ENCODE measurements at places on chromosomes 12 and 14.

- no peaks in the 10 kb centered on the region for H3K4me1 ChIP-seq
- no peak overlapping the region for H3K27ac ChIP-seq
- H3K36me3 ChIP-seq: no peaks in the 10 kb centered on the region
- no peak for DNase-seq
- no peak overlapping the region for H3K4me3 ChIP-seq
These were observed 103.9 kb downstream of the ALG10 start for GRCh38 chr12:34126239-34126641.

- no peak overlapping the region for H3K27ac ChIP-seq
- H3K4me3 ChIP-seq: no peak overlapping the region
- H3K4me1 ChIP-seq: no peaks in the 10 kb centered on the region
- no peaks in the 10 kb centered on the region for H3K36me3 ChIP-seq
- no peak for DNase-seq
These were observed 7.4 kb upstream of the HOXC11 start for GRCh38 chr12:53965281-53966084.

- peaks cover 22% of the 10 kb centered on the region for H3K27me3 ChIP-seq
- H3K4me1 ChIP-seq: no peaks in the 10 kb centered on the region
- no peaks in the 10 kb centered on the region for H3K36me3 ChIP-seq
- no peak overlapping the region for H3K27ac ChIP-seq
These were observed 4.2 kb upstream of the SLC8A3 start for GRCh38 chr14:70192915-70193314.

DNA sequence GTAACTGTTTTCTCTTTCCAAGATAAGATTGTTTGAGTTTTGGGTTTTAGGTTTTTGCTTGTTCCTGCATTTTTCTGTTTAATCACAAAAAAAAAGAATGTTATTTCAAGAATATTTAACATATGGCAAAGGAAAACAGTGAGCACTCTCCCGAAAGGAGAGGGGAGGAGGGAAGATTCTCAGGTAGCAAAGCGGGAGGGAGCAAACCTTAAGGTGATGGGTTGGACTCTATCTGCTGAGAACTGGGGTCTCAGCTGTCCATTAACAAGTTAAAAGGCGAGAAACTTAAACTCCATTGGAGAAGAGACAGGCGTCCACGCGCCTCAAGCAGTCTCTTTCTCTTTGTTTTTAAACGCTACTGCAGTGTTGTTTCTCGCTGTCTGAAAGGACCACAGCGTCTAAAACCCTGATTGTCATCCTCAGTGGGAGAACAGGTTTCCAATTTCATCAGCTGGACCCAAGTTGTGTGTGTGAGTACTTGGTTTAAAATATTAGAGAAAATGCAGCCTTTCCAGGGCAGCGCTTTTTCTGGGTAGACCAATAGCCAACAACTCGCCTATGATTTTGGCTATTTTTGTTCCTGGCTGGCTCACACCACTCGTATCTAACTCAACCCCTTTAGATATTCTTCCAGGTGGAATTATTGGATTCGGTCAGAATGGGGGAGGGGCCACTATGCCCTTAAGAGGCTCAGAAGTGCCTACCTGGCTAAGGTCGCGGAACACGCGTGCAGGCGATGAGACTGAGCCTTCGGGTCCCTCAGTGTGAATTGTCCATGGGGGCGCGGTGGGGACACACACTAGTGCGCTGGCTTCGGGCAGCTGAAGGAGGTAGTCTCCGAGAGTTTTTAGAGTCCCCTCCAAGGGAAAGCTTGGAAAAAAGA lies 8.2 kb downstream of the SIX1 start:
- no peak for DNase-seq
- no peaks in the 10 kb centered on the region for H3K4me1 ChIP-seq
- H3K36me3 ChIP-seq: no peaks in the 10 kb centered on the region
- H3K4me3 ChIP-seq: no peak overlapping the region
- no peaks in the 10 kb centered on the region for H3K27me3 ChIP-seq

- H3K27ac ChIP-seq: no peak overlapping the region
- DNase-seq: no peak
- no peak overlapping the region for H3K4me3 ChIP-seq
- peaks cover 29% of the 10 kb centered on the region for H3K4me1 ChIP-seq
These were observed 11.7 kb downstream of the HDAC7 start for GRCh38 chr12:47808050-47808449.

DNA sequence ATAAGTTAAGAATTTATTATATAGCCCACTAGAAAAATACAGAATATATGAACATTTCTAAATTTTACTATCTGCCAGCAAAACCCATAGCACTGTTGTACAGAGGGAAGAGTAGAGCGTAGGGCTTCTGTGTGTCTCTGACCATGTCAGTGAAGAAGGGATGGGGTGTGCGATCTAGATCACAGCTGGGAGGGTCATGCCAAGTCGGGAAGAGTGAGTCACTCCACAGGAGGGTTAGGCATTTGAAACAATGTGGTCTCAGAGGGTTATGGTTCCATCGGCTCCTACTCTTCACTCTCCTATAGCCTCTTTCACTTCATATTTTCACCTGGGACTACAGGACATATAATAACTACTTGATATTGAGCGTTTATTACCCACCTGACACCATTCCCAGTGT lies 185.1 kb upstream of the DDHD1 start:
- no peak for DNase-seq
- H3K27ac ChIP-seq: no peak overlapping the region
- H3K4me1 ChIP-seq: no peaks in the 10 kb centered on the region
- no peak overlapping the region for H3K4me3 ChIP-seq
- H3K27me3 ChIP-seq: no peaks in the 10 kb centered on the region

GRCh38 chr14:75366963-75367362 lies 60.9 kb upstream of the JDP2 start:
- H3K27ac ChIP-seq: no peak overlapping the region
- H3K4me1 ChIP-seq: no peaks in the 10 kb centered on the region
- no peaks in the 10 kb centered on the region for H3K36me3 ChIP-seq
- DNase-seq: no peak
- H3K27me3 ChIP-seq: peaks cover 27% of the 10 kb centered on the region

GRCh38 chr12:48943221-48943620 lies 14.1 kb downstream of the ARF3 start:
- peaks cover 24% of the 10 kb centered on the region for H3K36me3 ChIP-seq
- no peak overlapping the region for H3K27ac ChIP-seq
- H3K4me3 ChIP-seq: no peak overlapping the region
- no peaks in the 10 kb centered on the region for H3K27me3 ChIP-seq
- DNase-seq: no peak

- H3K36me3 ChIP-seq: no peaks in the 10 kb centered on the region
- no peaks in the 10 kb centered on the region for H3K4me1 ChIP-seq
- no peaks in the 10 kb centered on the region for H3K27me3 ChIP-seq
- no peak for DNase-seq
- H3K27ac ChIP-seq: no peak overlapping the region
- no peak overlapping the region for H3K4me3 ChIP-seq
These were observed 29.6 kb downstream of the PMCH start for GRCh38 chr12:102167821-102168604.

DNA sequence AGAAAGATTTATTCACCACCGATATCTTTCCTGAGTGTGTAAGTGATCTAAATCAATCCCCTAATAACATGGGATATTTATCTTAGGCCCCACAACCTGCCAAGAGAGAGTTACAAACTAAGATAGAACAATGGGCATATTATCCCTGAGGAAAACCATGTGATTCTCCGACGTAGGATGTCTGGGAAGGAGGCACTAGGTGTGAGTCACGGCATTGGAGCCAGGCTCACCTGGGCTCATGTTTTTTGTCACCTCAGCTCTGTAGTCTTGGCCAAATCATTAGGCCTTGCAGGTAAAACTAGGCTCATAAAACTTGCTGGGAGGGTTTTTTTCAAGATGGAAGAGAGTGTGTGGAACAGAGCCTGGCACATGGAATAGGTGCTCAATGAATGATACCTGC lies 129.7 kb upstream of the PLEKHG7 start:
- no peaks in the 10 kb centered on the region for H3K36me3 ChIP-seq
- no peaks in the 10 kb centered on the region for H3K27me3 ChIP-seq
- no peak for DNase-seq
- no peak overlapping the region for H3K4me3 ChIP-seq
- H3K27ac ChIP-seq: no peak overlapping the region
- no peaks in the 10 kb centered on the region for H3K4me1 ChIP-seq

DNA sequence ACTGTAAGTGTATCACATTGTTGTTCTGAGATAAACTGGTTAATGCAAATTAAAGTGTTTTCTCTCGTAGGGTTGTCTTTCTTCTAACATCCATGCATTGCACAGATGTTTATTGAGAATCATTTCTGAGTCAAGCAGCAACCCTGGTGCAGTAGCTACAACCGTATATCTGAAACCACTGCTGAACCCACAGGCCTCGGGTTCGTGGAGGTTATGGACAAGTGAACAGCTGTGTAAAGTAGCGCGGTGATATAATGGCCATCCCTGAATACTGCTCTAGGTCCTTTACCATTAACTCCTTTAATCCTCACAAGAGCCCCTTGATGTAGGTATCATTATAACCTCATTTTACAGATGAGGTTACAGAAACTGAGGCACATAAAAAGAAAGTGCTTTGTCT lies 486.1 kb upstream of the TMEM132C start:
- no peak overlapping the region for H3K27ac ChIP-seq
- DNase-seq: no peak
- no peaks in the 10 kb centered on the region for H3K27me3 ChIP-seq
- H3K4me3 ChIP-seq: no peak overlapping the region
- no peaks in the 10 kb centered on the region for H3K36me3 ChIP-seq
- H3K4me1 ChIP-seq: no peaks in the 10 kb centered on the region

GRCh38 chr14:74792249-74793039 lies 29.3 kb downstream of the YLPM1 start:
- H3K4me1 ChIP-seq: no peaks in the 10 kb centered on the region
- H3K36me3 ChIP-seq: peaks cover 5% of the 10 kb centered on the region
- no peak overlapping the region for H3K27ac ChIP-seq
- no peak overlapping the region for H3K4me3 ChIP-seq
- no peaks in the 10 kb centered on the region for H3K27me3 ChIP-seq
- DNase-seq: no peak

GRCh38 chr12:53355121-53355520 lies 19.0 kb upstream of the SP7 start:
- H3K27me3 ChIP-seq: no peaks in the 10 kb centered on the region
- no peak overlapping the region for H3K4me3 ChIP-seq
- DNase-seq: no peak
- no peak overlapping the region for H3K27ac ChIP-seq

- DNase-seq: no peak
- H3K36me3 ChIP-seq: no peaks in the 10 kb centered on the region
- H3K27me3 ChIP-seq: no peaks in the 10 kb centered on the region
- H3K4me3 ChIP-seq: peak overlapping the region; percentile 15
- H3K4me1 ChIP-seq: peaks cover 16% of the 10 kb centered on the region
- no peak overlapping the region for H3K27ac ChIP-seq
These were observed 25.0 kb downstream of the SYNDIG1L start for GRCh38 chr14:74400919-74401503.

DNA sequence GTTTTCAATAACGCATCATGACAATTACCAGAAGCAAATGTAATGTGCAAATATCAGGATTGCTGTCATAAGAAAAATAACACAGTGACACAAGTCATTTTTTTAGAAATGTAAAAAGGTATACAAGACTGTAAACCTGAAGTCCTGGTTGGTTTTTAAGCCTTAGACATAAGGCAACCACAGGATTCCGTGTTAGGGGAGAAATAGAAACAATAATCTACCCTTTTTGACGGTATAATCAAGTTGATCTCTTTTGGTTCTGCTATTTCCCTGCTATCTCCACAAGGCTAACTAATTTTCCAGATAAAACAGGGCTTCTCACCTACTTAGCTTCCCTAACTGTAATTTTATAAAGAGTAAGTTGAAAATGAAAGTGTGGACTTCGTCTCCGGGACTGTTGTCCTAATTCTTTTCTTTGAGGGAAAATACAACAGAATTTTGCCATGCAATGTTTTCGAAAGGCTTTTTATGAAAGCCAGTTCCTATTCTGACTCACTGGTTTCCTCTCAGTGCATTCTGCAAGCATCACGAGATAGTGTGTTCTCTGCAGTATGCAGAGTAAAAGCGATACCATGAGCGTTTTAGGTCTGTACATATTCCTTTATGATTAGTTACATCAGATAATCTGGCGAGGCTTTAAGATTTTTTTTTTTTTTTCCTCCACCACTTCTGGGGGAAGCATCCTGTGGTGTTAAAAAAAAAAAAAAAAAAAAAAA lies 10.6 kb downstream of the MYO1H start:
- no peak overlapping the region for H3K4me3 ChIP-seq
- no peaks in the 10 kb centered on the region for H3K36me3 ChIP-seq
- no peak for DNase-seq
- no peak overlapping the region for H3K27ac ChIP-seq

DNA sequence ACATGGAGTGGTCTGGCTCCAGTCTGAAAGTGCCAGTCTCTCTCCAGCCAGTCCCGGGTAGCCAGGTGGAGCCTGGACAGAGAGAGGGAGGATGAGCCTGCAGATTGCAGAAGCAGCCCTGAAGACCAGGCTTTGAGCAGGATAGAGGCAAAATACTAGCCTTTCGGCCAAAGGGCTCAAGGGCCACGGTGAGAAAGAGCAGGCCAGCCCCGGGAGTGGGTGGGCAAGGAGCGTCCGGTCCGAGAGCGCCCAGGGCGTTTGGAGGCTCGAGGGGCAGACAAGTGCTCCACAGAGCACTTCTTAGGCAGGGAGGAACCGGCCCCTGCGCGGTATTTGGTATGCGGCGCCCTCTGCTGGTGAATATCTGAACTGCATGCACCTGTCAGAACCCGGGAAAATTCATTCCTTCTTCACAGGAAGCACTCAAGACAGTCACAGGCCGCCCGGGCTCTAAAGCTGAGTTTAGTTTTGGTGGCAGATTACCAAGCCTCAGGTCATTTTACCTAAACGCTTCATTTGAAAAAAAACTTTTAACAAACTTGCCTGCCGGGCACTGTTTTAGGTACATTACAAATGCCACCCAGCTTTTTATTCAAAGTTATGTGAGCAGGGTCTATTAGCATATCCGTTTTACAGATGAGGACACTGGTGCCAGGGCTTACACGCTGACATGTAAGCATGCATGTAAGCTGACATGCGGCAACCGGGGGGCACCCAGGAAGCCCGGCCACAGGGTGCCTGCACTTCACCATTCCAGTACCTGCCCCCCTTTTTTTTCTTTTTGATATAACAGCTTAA lies 21.0 kb upstream of the PSMC1 start:
- no peaks in the 10 kb centered on the region for H3K36me3 ChIP-seq
- no peak overlapping the region for H3K4me3 ChIP-seq
- no peak overlapping the region for H3K27ac ChIP-seq
- no peaks in the 10 kb centered on the region for H3K27me3 ChIP-seq
